Activated CD8-positive, alpha-beta memory T cell treated with anti-CD3 and anti-CD28 coated beads for 1 hour (primary cell): ENCODE measurements at places on chromosomes 11 and 22.

DNA sequence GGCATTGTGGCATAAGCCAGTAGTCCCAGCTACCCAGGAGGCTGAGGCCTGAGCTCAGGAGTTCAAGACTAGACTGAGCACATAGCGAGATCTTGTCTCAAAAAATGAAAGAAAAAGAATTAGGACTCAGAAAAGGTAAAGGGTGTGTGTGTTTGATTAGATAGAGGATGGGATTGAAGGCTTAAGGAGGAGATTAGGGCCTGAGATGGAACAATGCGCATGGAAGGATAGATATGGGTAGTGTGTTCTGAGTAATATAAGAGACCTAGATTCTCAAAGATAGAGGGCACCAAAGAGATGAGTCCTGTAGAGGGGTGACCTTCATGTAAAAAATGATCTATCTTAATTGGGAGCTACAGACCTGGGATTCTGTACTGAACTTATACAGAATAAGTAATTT, 17.3 kb upstream of the RAB30 start:
- no peak for DNase-seq

GRCh38 chr11:17526326-17526725, 17.9 kb downstream of the USH1C start:
- no peak for DNase-seq

GRCh38 chr11:126190792-126191191, 20.7 kb downstream of the RPUSD4 start:
- DNase-seq = no peak

DNA sequence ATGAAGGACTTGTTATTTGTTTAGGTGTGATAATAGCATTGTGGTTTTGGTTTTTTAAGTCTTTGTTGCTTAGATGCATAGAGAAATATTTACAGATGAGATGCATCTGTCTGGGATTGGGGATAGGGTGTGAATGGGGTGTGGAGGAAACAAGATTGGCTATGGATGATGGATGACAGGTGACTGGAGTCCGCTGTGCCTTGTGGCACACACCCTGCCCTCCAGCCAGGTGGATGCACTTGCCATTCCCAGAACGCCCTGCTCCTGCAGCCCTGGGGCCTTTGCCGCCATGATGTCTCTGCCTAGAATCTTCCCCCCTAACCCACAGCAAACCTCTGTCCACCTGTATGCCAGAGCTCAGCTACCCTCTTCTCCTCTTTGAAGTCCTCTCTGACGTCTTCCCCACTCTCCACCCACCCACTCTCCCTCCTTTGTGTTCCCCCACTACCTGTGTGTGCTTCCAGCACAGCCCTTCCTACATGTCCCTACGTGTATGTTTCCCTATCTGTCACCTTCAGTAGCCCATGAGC, 54.7 kb downstream of the WNT11 start:
- no peak for DNase-seq
